ENCODE measurements at places on chromosomes 3 and 15.
A peak's percentile ranks its signal among the peaks of the same experiment; 100 is the strongest.

- DNase-seq, result peak; percentile 99
Observed at GRCh38 chr3:58388550-58389091, 45.0 kb downstream of the PDHB start.

GRCh38 chr15:37199545-37199944, 99.2 kb upstream of the MEIS2 start:
- DNase-seq, result no peak

DNA sequence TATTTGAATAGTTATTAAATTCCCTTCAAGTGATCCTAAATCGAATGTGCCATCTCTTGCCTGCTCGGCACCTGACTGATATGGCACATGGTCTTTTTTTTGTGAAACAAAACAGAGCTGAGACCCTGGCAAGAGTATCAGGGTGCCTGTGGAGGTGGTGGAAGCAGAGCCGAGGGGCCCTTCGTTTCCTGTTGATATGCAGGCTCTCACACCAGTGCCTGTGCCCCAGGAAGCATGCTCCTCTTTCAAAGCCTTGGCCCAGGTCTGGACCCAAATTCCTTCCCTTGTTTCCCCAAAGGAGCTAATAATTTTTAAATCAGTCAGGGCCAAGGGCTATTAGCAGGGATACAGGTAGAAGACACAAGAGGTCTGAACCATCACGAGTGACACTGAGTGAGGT, 21.5 kb upstream of the MRPS22 start:
- DNase-seq, result no peak

DNA sequence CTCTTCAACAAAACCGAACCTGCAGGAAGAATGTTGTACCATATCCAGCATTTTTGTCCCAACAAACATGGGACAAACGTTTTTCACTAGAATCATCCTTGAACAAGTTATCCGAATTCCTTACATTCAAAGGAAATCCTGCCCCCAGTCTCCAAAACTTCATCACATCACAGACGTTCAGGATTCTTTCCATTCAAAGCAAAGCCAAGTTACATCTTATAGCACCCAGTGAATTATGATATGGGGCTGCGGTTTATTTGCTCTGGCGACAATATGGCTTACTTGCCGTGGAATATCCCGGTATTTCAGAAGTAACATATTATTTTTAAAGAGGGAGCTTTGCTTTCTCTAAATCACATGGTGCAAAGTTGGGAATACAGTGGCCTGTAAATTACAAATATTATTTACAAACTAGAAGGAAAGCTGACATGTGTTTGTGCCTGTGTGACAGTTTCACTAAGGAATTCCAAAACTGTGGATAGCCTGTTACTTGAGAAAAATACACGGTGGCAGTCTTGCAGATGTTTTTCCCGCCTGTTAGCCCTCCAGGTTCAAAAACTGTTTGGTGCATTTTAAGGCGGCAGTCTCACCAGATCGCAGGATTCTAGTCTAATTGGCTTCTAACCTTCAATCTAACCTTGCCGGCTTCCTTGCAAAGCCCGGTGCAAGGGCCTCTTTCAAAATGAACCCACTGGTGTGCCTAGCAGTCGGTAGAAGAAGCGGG, 736 bp upstream of the MBNL1 start:
- DNase-seq, result peak; percentile 47

GRCh38 chr3:104629038-104629437, 737.7 kb upstream of the ALCAM start:
- peak; percentile 67 for DNase-seq

- peak; percentile 67 for DNase-seq
Observed at GRCh38 chr3:125137358-125138033, 75.1 kb downstream of the SLC12A8 start.

- DNase-seq, result peak; percentile 44
Observed at GRCh38 chr3:124784686-124785382, 54.6 kb downstream of the UMPS start.

GRCh38 chr3:195156286-195156890, 114.6 kb downstream of the XXYLT1 start:
- DNase-seq, result no peak

GRCh38 chr3:65112751-65113300, 425.0 kb upstream of the ADAMTS9 start:
- DNase-seq, result no peak

GRCh38 chr3:117304681-117305080, 595.1 kb downstream of the TUSC7 start:
- no peak for DNase-seq

DNA sequence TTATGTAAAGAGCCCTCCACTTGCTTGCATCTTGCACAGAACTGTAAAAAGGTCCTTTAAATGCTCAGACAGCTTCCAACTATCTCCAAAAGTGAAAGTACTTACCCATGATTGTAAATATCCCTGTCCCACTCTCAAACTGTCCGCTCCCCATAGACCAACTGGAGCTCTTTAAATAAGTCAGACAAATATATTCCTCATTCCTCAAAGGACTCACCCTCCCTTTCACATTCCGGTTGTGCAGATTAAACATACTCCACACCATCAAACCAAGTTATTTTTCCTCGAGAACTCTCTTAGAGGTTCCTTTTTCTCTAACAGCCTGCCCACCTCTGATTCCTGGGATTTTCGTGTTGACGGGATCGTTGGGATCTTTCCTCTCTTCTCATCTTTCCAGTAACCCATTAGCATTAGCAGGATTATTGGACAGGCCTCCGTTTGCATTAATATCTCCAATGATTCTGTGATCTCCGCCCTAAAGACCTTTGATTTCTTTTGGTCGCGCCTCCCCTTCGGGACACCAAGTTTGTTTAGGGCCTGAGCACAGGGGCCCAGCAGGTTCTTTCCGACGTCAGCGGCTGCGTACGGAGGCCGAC, 763 bp downstream of the GOLGB1 start:
- peak; percentile 63 for DNase-seq

DNA sequence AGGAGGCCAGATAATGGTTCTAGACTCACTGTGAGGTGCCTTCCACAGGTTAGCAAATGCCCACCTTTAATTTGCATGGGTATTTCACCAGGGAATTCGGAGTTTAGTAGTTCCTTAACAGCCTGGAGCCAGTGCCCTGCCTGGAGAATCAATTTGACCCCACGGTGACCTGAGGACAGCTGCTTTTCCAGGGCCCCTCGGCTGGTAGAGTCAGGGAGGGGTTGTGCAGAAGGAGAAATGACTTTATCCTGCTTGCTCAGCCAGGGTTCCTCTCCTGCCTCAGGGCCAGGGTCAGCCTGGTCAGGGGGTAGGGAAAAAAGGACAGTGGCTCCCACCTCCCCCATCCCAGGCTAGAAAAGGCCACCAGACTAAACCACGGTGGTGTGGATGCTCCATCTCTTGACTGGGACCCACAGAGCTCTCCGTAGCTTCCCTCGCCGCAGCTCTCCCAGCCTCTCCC, 12.0 kb downstream of the DLL4 start:
- DNase-seq, result no peak

DNA sequence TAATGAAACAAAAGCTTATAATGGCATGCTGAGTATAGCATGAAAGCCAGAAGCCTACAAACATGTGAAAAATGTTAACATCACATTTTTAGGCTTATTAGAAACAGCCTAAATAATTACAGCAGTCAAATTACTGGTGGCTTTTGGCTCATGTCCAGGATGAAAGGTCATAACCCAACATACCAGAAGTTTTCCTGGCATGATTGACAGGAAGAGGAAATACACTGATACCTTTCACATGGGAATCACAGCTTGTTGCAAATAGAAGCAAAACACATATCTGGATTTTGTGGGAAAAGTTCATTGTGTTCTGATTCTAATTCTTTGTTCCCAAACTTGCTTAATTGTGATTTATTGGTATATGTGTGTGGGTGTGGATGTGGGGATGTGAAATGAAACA, 393.5 kb upstream of the ARRDC4 start:
- DNase-seq, result no peak

DNA sequence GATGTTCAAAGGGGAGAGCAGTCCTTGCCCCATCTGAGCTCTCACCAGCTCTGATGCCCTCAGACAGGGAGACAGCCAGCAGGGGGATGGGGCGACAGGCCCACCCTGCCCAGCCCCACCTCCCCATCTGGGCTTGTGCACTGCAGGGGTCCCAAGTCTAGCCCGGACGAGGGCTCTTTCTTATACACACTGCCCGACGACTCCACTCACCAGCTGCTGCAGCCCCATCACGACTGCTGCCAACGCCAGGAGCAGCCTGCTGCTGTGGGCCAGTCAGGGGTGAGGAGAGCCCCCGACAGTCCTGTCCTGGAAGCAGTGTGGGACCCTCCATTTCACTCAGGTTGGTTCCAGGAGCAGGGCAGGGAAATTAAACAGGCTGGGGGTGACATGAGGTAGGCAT, 73.9 kb downstream of the BOC start:
- DNase-seq, result no peak

GRCh38 chr15:70466895-70467529, 296.3 kb downstream of the UACA start:
- DNase-seq, result peak; percentile 69

DNA sequence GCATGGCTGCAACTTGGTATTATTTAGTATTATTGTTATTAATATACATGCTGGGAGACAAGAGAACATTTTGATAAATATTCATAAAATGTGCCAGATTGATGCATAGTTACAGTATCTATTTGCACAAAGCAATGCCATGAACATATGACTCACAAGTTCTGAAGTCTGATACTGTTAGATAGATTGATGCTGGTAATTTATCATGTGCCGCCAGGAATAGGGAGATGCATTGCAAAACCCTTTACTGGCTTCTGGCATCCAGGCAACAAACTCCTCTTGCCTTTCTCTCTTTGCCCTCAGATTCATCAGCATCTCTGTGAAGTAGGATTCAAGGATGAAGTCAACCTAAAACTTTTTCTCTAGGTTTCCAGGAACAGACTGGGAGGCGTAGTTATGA, 41.0 kb upstream of the SLC25A26 start:
- DNase-seq, result peak; percentile 6

- no peak for DNase-seq
Observed at GRCh38 chr3:194386066-194386465, 13.0 kb downstream of the GP5 start.

GRCh38 chr3:168165390-168166269, 69.9 kb upstream of the GOLIM4 start:
- DNase-seq, result peak; percentile 78

DNA sequence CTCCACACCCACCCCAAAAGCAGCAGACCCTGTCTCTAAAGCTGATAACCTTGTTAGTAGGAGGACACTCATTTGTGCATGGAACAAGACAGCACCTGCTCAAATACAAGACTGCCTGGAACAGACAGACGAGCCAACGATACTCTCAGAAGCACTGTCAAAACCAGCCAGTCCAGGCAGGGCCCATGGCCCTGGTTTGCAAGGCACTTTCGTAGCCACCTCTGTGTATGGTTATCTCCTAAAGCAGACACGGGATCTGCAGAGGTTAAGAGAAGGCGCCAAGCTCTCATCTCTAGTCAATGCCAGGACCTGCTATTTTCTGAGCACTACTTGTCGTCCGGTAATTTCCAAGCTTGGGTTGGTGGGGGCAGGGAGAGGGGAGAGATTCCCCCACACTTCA, 10.5 kb downstream of the NTRK3 start:
- no peak for DNase-seq

- peak; percentile 94 for DNase-seq
Observed at GRCh38 chr3:125051715-125052581, 3.8 kb downstream of the HEG1 start.

DNA sequence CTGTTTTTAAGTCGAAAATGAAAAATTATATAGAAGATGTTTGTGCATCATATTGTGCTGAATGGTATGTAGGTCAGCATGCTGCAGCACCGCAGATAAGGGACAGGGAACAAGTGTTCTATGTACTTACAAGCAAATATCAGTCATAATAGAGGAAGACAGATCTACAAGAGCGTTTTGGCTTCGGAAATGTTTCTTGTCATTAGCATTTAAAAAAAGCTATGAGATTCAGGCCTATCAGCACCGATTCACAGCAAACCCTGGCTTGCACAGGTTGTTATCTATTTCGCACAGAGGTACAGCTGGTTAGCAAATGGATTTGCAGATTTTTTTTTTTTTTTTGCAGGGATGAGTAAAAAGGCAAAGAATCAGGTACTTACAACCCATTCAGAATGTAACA, 204.2 kb upstream of the TBC1D5 start:
- DNase-seq, result no peak

- no peak for DNase-seq
Observed at GRCh38 chr3:42525212-42525611, 22.8 kb downstream of the VIPR1 start.

DNA sequence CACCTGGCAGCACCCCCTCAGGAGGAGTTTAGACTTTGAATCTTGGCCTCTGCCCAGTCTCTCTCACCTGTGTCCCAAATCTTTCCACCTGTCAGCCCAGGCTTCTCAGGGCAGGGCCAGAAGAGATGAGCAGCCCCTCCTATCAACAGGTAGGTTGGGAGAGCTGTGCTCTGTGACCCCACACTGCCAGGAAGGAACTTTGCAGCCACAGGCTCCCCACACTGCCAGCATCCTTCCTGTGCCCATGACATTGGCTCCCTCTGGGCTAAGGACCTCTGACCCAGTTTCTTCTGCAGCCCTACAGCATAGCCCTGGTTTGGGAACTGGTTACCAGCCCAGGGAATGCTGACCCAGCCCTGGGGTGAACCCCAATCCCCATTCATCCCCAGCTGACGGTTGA, 115.7 kb upstream of the IQSEC1 start:
- no peak for DNase-seq

DNA sequence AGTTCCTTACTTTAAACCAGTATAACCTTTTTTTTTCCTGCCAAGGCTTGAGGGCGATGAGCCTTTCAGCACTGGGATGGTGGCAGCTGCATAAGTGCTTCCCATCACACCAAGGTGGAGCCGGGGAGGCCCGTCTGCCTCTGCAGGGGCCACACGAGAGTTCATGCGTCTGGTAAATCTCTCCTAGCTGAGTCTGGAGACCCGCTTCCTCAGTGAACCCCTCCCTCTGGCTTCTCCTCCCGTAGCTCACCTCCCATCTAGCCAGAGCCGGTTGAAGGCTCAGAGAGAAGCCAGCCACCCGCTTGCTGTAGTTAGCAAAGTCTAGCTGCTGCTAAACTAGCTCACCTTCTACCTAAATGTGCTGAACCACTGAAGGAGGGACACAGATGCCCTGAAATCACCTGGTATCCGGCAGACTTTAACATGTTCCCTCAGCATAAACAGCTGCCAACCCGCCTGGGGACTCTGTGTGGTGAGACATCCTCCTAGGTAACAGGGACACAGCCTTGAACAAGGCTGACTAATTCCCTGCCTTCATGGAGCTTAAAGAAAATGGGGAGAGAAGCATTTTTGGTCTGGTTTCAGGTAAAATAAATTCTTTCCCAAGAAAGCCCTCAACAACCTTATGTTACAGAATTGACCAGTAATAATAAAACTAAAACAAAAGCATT, 42.9 kb downstream of the RLBP1 start:
- no peak for DNase-seq

- no peak for DNase-seq
Observed at GRCh38 chr3:104746056-104746455, 620.7 kb upstream of the ALCAM start.

- DNase-seq, result peak; percentile 95
Observed at GRCh38 chr3:157081626-157082210, 78.2 kb downstream of the CCNL1 start.

DNA sequence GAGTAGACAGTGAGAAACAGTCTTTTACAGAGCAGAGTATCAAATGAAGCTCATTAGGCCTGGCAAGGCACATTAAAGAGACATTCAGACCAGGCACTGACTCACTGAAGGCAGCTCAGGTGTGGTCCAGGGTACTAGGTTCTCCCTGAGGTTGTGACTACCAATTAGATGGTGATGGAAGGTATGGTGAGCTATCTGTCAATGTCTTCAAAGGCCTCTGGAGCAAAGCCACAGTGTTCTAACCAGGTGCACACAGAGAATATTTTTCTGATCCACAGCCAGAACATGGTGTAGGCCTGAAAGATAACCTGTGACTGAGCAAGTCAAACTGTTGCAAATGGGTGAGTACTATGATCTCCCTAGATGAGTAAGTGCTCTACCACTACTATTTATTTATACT, 51.5 kb downstream of the EOMES start:
- DNase-seq, result no peak
